Activated T-helper 2 cell treated with anti-CD3 and anti-CD28 coated beads, Interferon-gamma antibody, Interleukin-2, Interleukin-4, amounts not matched to agents 10 μg/mL and 5 μg/mL and 100 μg/mL, durations not matched to agents 14 hours and 24 hours and 36 hours (primary cell): ENCODE measurements at places on chromosomes 5 and 9. TPM values are rescaled to one million over a fixed set of nuclear protein-coding genes. Genes with fewer than 3 reads are reported as not detected.

GRCh38 chr9:132239518-132239917 lies 77.7 kb downstream of the NTNG2 start:
- no peak for DNase-seq

Gene TXNDC15
- 53.9 and 56.9 TPM in 2 replicates for total RNA-seq

- DNase-seq, result no peak
Measured at GRCh38 chr5:176774216-176775171, 35.9 kb upstream of the UNC5A start.

Gene PCBD2
- total RNA-seq, result 13.3 and 14.1 TPM in 2 replicates

DNA sequence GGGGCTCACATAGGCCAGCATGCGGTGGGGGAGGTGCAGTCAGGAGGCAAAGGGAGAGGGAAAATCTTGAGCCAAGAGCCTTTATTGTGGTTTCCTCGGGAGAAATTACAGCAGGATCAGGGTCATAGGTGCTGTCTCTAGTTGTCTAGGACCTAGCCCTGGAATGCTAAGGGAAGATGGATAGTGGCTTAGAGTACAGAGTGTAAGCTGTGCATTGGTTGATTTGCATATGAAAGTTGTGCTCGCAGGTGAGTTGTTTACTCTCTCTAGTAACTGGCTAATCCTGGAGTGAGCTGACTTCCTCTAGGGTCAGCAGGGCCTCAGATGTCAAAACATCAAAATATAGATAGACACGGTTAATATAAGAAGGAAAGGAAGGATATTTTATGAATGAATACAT lies 877.7 kb downstream of the TLE4 start:
- no peak for DNase-seq
